CD14-positive monocyte (primary cell): ENCODE measurements at places on chromosomes 16 and 17.

GRCh38 chr16:80277182-80277581 lies 263.6 kb upstream of the DYNLRB2 start:
- no peak for DNase-seq

GRCh38 chr17:36932694-36933511 lies 4.4 kb upstream of the LHX1 start:
- no peak for DNase-seq

DNA sequence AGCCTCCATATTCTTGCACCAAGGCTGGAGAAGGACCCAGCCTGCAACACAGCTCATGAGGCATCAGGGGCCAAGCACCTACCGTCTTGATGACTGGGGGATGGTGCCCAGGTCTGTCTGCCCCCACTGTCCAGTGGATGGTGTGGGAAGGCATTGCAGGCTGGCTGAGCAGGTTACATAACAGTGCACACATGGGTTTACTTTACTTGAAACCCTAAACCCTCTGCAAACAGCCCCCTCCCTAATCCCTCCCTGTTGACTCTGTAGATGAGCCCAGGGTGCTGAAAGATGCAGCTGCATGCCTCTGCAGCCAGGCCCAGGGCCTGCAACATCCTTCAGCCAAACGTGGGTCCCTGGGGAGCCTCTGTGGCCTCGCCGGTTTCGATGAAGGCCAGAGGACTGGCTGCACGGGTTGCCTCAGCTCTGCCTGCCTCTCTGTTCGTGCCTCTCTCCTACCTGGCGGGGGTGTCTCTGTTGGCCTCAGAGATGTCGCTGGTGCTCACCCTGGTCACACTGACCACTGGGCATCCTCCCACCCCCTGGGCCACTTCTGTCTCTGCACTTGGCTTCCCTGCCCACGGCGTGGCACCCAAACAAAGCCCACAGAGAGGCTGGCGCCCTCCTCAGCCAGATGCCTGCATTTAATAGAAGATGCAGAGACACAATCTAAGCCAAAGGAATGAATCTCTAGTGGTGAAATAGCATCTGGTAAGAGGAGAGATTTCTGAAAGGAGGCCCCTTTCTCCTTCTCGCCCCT lies 95.1 kb downstream of the METRNL start:
- no peak for DNase-seq

- no peak for DNase-seq
Measured at GRCh38 chr17:37568350-37569053, 40.7 kb downstream of the SYNRG start.

GRCh38 chr17:28327709-28328108 lies 7.6 kb downstream of the IFT20 start:
- DNase-seq = no peak

DNA sequence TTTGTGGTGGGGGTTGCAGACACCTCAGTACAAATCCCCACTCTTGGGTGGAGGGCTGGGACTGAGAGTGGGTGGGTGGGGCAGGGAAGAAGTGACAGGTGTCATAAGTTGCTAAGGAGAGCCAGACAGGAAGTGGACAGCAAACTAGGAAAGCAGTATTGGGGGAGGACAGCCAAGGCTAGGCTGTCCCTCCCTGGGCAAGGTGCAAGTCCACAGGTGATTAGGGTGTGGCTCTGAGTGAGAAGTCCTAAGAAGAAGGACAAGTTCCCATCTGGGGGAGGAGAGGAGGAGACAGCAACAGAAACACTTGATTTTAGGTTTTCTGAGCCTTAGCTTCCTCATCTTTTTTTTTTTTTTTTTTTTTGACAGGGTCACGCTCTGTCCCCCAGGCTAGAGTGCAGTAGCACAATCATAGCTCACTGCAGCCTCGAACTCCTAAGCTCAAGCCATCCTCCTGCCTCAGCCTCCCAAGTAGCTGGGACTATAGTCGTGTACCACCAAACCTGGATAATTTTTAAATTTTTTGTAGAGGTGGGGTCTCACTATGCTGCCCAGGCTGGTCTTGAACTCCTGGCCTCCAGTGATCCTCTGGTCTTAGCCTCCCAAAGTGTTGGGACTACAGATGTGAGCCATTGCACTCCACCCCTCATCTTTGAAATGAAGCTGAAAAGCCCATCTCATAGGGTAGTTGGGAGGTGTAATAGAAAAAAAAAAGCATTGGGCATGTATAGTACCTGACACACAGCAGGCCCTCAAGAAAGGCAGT lies 2.5 kb downstream of the MAPK3 start:
- DNase-seq = no peak

DNA sequence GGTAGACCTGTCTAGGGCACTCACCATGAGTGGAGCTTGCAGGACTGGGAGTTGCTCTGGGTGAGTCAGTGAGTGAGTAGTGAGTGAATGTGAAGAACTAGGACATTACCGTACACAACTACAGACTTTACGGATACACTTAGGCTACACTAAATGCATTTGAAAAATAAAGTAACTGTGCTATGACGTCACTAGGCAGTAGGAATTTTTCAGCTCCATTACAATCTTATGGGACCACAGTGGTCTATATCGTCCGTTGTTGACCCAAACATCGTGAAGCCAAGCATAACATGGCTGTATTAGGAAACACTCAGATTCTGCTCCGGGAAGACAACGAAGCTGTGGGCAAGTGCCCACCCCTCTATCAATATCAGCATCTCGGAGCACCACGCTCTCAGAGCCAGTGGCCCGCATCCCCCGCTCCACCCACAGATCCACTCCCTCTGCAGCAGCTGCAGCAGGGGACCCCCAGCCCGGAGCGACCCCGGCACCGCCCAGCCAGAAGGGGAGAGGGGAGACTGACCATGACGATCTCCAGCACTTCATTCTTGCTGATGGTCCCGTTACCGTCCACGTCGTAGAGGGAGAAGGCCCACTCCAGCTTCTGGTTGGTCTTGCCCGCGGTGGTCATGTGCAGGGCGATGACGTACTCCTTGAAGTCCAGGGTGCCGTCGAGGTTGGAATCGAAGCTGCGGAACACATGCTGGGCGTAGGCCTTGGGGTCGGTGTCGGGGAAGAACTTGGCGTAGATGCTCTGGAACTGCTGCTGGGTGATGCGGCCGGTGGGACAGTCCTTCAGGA lies 594 bp downstream of the RCVRN start:
- no peak for DNase-seq

DNA sequence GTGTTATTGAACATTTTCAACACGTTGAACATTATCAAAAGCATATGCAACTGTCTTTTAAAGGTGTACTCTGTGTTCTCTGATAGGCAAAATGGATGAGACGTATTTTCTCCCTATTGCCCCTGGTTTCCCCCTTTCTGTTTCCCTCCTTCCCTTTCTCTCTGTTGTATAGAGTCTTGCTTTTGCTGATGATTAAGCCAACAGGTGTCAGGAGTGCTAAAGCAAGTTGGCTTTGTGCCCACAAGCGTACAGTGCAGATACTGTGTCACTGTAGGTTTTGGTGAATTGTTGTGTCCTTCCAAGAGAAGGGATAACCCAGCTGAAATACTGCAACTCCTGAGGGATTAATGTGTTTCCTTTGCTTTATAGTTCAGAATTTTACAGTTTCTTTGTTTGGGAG lies 74.4 kb downstream of the COX10 start:
- no peak for DNase-seq

DNA sequence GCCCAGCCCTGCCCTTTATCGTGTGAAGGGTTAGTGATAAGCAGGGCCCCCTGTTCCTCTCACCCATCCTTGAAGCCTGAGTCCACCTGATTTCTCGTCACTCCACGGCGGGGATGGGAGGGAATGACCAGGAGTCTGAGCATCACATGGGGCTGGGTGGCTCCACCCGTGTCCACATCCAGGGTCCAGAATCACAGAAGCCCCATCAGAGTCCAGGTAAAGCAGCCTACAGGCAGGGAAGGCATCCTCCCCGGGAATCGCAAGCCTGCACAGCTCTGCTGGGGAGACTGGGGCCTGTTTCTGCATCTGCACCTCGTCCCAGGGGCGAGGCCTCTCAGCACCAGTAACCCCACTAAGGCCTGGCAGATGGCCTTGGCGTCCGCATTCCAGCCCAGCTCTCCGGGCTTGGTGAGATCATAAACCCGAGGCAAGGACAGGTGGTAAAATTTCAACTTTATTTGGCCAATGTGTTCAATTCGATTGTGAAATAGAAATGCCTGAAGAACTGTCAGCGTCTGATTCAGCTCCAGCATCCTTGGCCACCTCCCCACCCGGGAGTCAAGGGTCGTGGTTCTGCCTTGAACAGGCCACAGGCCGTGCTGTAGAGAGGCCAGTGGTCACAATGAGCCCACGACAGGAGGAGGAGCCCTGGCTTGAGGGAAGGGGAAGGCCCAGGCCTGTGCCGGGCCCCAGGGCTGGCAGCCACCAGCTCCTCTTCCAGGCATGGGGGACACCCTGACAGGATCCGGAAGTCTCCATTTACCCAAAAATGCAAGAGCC lies 8.1 kb upstream of the PPP1R27 start:
- DNase-seq = no peak

- DNase-seq = no peak
Measured at GRCh38 chr16:69199382-69199781, 12.4 kb downstream of the SNTB2 start.
